Stimulated activated CD4-positive, alpha-beta T cell treated with anti-CD3 and anti-CD28 coated beads, Interleukin-1b, Interleukin-23, amount 100 ng/mL, for 48 hours (primary cell): ENCODE measurements at places on chromosomes 12 and 14.

DNA sequence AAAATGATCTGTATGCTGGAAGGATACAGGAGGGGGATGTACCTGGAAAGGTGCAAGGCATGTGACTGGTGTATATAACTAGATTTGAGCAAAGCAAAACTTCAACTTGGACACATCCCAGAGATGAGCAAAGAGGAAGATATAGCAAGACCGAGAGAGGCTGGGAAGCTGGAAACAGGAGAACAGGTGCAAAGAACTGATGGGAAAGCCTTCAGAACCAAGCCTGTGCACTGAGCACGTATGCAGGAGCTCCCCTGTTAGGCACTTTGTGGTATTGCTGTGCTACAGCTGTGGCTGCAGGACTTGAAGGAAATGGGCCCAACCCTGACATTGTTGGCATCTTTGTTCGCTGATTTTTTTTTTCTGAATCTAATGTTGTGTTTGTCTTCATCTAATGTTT is 120.7 kb upstream of the PWP1 start:
- DNase-seq: no peak

DNA sequence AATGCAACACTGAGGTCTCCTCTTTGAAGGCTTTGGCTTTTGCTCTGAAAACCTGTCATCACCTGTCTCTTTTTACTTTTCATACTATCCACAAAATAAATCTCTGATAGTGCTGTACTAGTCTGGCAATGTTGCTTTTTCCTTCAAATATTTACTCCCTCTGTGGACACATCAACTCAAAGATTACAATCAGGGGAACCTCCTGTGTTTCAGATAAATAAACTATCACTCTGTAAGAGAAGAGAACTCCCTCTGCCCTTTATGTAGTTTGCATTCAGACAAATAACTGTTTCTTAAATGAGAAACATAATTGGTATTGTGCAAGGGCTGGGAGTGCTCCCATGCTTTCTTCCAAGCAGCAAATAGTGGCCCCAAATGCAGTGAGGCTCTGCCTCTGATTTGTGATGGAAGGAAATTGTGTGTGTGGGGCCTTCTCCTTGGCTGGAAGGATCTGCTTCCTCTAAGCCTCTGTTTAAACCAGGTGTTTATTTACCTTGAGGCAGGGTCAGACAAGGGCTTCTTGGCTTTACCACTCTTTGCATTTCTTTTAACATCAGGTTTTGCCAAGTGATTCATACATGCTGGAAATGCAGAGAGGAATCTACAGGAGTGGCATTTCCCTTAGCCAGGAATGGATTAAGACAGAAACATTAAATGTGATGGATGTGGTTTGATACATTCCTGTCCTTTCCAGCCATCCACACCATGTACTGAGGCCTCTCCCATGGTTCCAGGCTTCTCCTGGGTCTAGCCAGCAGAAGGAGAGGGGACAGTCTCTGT is 69.0 kb downstream of the AKAP6 start:
- DNase-seq: no peak

GRCh38 chr14:63650256-63650952 is 8.7 kb upstream of the WDR89 start:
- DNase-seq: peak; percentile 38

DNA sequence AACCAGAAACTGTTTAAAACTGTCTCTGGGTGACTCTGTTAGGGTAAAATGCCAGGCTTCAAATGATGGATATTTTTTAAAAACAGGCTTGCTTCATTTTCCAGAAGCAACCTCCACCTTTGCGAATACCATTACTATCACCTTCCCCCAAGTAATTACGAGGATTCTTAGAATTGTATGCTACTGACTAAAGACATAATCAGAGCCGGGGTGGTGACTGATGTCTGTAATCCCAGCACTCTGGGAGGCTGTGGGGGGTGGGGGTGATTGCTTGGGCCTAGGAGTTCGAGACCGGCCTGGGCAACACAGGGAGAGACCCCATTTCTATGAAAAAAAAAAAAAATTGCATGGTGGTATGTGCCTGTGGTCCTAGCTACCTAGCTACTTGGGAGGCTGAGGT is 38.3 kb downstream of the FGD6 start:
- no peak for DNase-seq

DNA sequence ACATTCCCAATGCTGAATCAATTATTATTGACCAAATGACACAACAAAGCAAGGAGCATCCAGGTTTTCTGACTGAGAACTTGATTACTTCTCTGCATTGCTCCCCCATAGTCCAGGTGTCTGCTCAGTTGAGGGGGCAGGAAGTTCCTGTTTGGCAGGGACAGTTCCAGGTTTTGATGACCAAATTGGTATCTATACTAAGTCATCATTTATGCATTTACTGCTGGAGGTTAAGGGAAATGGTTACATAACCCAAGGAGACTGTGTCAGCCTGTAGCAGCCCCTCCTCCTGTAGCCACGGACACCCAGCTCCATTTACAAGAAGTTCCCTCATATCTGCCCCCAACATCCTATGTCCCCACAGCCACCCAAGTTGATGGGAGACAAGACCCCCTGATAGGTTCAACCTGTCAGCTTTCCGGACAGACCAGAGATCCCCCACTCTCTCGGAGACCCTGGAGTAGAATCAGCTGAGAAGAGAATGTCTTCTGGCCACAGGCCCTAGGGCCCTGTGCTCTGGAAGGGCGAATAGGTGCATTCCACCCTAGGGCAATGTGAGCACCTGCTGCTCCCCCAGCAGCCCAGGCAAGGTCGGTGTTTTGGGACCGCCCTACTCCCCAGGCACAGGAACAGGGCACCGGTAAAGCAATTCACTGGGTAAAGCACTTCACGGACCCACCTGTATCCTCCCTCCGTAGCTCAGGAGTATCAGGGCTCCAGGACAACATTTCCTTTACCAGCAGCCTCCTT is 23.6 kb downstream of the IRF2BPL start:
- no peak for DNase-seq

GRCh38 chr12:114400361-114400811 is 5.6 kb downstream of the TBX5 start:
- no peak for DNase-seq

GRCh38 chr12:573232-573631 is 90.0 kb downstream of the NINJ2 start:
- DNase-seq: no peak
